ENCODE measurements at places on chromosomes 2 and 18.

GRCh38 chr18:63292831-63293683, 26.5 kb downstream of the BCL2 start:
- DNase-seq: no peak

GRCh38 chr2:239715606-239716005, 309.5 kb downstream of the NDUFA10 start:
- DNase-seq: no peak

DNA sequence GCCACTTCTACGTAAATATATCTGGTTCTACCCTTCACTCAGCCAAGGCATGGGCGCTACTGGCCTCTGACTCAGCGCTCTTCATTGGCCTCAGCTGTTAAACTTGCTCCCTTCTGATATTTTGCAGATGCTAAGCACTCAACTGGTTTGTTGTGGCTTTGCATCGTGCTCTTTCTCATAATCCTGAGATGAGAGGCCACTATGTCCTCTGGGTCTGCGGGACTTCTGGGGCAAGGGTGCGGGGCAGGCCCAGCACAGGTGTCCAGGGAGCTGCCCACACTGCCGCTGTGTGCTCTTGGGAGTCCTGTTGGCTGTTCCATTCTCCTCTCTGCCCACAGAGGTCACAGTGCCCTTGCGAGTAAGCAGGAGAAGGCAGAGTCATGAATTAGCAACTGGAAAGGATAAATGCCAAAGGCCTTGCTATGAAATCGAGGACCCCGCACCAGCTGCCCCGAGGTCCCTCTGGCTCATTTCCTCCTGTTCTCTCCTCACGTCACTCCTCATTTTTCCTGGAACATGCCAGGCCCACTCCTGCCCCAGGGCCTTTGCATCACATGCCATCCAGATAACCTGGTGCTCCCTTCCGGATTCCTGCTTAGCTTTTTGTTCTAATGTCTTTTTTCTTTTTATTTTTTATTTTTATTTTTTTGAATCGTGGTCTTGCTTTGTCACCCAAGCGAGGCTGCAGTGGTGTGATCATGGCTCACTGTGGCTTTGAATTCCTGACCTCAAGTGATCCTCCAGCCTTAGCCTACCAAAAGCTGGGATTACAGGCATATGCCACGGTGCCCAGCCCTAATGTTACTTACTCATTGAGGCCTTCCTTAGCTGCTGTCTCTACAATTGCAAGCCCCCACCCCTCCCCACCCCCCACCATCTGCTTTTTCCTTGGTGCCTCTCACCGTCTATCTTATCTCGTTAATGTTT, 34.9 kb upstream of the MAT2A start:
- DNase-seq: no peak

DNA sequence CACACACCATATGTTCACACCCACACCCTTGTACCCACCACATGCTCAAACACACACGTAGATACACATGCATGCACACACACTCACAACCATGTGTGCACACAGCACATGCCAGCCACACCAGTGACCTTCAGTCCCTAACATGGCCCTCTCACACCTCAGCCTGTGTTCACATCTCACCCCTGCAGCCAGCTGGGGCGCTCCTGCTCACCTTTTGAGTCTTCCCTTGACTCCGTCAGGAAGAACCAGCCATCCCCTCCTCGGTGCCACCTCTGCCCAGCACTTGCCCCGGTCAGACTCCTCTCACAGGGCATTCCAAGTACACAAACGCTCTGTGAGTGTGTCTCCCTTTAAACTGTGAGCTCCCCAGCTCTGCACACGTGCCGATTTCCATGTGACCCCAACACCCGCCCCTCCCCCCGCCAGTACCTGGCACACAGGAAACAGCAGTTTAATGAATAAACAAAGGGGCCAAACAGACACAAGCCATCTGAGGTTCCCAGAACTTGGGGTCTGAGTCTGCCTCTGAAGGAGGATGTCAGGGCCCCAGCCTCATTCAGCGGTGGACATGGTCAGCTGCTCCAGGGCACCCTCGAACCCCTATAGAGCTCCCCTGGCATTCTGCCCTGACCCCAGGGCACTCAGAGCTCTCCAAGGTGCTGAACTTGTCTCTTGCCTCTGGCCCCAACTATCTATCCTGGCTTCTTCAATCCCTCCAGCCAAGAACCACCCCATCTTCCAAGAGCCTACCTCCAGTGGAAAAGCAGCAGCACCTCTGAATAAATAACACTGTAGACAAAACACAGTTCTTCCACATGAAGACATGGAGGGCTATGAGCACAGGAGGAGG, 252.9 kb downstream of the ATAD2B start:
- DNase-seq: no peak
